ENCODE measurements at places on chromosomes 1 and 21.

DNA sequence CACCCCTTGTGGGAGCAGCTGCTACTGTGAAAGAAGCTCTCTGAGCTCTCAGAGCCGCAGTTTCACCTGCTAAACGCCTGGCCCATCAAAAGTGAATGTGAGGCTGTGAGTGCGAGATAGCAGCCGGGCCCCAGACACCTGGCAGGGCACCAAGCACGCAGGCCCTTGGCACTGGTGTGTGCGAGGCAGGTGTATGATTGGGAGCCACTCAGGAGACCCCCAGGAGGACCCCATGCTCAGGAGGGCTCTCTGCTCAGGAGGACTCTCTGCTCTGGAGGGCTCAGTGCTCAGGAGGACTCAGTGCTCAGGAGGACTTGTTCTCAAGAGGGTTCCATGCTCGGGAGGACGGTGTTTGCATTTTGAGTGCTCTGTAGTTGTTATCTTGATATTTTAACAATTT lies 14.3 kb upstream of the ADARB1 start:
- no peak for DNase-seq

GRCh38 chr21:15408089-15408488 lies 321.7 kb upstream of the USP25 start:
- no peak for DNase-seq

DNA sequence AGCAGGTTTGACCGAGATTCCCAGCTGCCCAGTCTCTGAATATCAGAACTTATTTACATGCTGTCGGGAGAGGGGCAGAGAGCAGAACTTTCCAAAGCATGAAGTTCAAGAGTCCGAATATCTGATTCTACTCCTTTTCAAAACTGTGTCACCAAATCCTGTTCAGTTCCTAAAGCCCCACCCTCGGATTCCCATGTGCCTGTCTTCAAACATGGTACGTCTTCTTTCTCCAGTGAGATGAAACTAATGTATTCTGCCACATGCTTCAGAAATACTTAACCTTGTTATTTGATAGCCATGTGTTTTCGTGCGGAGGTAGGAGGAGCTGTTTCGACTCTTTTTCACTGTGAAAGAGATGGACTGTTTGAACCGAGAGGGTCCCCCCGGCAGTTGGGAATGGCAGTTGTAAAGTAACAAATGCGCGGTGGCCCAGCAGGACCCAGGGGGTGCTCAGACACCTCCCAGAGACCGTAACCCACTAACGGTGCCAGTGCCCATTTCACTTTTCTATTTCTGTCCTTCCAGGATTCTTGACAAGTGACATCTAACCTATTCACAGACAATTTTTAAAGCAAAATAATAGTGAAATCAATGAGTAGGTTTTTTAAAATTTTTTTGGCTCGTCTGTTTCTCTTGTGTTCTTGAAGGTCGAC lies 67.2 kb downstream of the ZBTB18 start:
- no peak for DNase-seq

- no peak for DNase-seq
Observed at GRCh38 chr1:109919303-109919702, 8.7 kb downstream of the CSF1 start.

DNA sequence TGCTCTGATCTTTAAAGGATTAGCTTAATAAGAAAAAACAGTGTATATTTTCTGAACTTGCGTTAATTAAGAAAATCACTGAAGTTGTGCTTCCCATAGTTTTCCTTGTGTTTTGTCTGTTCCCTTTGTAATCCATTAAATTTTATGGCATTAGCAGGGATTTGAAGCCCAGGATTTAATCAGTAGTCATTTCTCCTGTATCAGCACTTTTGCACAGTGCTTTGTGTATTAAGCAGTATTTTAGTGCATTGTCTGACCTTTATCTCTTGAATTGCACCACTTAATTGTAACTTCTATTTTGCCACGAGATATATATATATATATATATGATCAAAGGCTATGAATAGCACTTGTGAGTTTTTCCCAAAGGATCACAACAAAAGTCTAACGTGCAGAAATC lies 133.7 kb downstream of the S1PR1 start:
- DNase-seq: no peak

GRCh38 chr1:214658785-214659184 lies 55.8 kb downstream of the CENPF start:
- no peak for DNase-seq

DNA sequence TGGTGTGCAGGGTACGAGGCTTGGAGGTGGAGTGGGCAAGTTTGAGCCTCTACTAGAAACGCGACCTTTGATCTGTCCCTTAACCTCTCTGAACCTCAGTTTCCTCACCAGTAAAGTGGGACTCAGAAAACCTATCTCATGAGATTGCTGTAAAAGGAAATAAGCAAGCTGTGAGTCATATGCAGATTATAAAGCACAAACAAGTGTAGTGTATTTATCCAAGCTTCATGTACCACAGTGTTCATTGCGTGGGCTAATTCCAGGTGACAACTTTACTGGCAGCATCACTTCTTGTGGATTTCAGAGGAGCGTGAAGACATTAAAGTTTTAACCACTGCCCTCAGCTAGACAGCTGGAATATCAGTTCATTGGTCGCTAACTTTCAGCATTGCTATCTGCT lies 44.4 kb downstream of the ZNF697 start:
- DNase-seq: no peak

GRCh38 chr1:193629875-193630274 lies 443.5 kb upstream of the B3GALT2 start:
- DNase-seq: no peak

All from stimulated activated CD8-positive, alpha-beta memory T cell treated with anti-CD3 and anti-CD28 coated beads, Interleukin-4, amount 100 ng/mL, for 1 hour (primary cell).